Muscle of leg (tissue), 16 donors: ENCODE measurements at places on chromosomes 4 and X.

DNA sequence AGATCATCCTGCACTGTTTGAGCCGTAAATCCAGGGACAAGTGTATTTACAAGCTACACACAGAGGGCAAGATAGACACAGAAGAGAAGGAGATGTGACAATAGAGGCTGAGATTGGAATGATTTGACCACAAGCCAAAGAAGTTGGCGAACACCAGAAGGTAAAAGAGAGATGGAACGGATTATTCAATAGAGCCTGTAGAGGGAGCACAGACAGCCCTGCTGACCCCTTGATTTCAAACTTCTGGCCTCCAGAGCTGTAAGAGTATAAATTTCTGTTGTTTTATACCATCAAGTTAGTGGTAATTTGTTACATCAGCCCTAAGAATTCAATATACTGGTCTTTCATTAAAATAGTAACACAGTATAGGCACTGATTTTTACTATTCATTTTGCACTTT is 447.8 kb downstream of the FAT4 start:
- DNase-seq: no peak

- no peak for DNase-seq
These were observed 146.1 kb downstream of the PDHA2 start for GRCh38 chr4:95985791-95986550.

DNA sequence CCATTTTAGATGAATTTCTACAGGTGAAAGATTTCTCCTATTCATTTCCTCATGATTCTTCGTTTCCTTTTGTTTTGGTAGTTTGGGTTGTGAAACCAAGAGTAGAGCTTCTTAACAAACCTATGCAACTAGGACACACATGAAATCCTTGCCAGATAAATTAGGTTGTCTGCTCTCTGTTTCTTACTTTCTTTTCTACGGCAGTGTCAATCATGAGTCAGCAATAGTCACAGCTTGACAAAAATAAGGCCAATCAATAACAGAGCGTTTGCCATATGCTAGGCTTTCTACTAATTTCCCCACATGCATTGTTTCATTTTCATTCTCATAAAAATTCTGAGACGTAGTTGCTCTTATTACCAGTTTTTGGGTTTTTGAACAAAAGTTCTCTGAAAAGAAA is 20.3 kb downstream of the CLRN2 start:
- no peak for DNase-seq

DNA sequence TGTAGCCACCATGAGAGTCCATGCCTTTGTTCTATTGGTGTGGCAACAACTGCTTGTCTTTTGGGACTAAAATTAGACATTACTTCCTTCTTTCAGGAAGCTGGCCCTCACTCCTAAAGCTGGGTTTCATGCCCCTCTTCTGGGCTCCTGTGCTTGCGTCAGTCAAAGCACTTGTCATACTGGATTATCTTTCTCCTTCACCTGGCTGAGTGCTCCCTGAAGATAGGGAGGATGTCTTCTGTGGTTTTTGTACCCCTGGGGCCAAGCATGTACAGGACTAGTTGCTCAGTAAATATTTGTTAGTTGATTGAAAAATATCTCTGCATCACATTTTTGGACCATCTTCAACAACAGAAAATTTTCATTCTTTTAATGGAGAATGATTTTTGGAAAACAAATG is 26.1 kb upstream of the LONRF3 start:
- DNase-seq: no peak

DNA sequence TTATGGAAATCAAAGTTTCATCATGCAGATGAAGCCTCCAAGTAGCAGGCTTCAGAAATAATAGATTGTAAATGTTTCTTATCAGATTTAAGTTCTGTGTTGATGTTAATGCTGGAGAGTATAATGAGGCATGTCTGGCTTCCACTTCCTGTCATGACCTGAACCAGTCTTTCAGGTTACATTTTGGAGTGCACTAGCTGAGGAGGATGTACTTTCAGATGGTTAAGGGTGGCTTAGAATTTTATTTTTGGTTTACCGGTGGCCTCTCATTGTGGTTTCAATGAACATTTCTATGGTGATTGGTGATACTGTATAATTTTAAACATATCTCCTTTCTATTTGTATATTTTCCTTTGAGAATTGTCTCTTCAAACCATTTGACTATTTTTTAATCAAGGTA is 890.4 kb downstream of the SH3BGRL start:
- no peak for DNase-seq

DNA sequence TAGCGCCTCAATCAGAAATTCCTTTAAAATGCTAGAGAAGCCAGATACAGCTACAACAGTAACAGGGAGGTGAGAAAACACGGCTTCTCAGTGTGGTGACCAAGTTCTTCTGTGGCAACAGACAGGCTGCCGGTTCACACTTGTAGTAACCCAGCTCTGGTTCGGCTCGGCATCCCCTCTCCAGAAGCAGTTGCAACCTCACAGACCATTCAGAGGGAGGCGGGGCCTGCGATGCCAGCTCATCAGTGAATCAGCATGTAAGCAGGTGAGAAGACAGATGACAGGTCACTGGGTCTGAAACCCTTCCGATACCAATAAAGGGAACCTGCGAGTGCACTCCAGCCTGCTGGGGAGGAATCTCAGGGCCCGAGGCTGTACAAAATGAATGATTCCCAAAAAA is 251.0 kb downstream of the KCNIP4 start:
- DNase-seq: no peak

- no peak for DNase-seq
These were observed 330.1 kb upstream of the GIMD1 start for GRCh38 chr4:106698621-106699195.

DNA sequence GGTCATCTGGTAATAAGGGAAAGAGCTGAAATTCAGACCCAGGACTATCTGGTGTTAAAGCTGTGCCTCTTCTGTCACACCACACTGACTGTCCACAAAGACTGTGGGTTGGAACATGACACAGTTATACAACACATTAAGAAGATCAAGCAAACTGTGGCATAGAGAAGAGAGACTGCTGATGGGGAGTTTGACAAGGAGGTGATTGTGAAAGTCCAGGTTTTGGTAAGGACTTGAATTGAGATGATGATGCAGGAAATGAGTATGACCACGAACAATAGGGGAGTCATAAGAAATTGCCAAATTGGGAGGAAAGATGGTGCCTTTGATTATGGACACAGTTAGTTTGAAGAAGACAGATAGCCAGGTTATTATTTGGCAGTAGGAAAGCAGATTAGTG is 163.4 kb downstream of the PDGFRA start:
- no peak for DNase-seq

DNA sequence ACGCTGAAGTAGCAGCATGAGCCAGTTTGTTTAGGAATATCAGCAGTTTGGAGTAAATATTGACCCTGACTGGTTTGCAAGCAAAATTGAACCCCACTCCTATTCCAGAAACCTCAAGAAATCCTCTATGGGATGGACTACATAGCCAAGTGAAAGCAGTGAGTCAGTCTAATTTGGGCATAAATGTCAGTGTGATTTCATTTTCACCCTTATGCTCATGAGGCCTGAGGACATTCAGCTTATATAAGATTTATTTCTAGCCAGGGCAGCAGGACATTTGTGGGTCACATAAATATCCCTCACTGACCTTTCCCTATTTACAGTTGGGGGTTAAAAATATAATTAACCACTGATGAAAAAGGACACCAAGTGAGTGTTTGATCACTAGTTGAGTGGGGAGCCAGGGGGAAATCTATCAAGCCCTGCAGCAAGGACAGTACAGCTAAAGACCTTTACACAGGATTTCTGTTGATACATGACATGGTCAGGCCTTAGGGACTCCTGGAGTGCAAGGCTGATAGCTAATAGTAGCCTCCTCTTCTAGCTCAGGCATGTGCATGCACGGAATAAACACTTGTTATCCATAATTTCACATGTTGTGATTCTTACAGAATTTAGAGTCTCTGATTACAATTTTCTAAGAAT is 996.9 kb upstream of the GRIA3 start:
- no peak for DNase-seq

DNA sequence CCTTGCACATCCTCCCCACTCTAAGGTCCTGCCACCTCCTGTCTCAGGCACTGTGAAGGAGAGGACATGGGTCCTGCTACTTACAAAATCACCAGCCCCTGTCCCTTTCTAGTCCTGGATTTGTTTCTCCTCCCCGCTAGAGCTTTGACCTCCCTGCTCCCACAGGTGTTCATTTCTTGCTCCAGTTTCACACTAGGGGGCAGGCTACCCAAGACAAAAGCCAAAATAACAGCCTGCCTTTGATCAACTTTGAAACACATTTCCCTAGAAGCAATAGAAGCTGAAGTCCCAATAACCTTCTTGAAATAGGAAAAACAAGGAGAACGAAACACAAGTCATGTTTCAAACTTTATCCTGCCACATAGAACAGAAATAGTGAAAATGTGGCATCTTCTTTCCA is 164.4 kb downstream of the QDPR start:
- DNase-seq: peak; percentile 60

GRCh38 chrX:153524234-153524633 is 6.8 kb downstream of the ATP2B3 start:
- DNase-seq: no peak

- DNase-seq: no peak
These were observed 106.6 kb downstream of the NSUN7 start for GRCh38 chr4:40856277-40856839.

- no peak for DNase-seq
These were observed 30.3 kb downstream of the ABLIM2 start for GRCh38 chr4:8128100-8128856.

- no peak for DNase-seq
These were observed 83.1 kb upstream of the SPIN4 start for GRCh38 chrX:63434206-63434605.

DNA sequence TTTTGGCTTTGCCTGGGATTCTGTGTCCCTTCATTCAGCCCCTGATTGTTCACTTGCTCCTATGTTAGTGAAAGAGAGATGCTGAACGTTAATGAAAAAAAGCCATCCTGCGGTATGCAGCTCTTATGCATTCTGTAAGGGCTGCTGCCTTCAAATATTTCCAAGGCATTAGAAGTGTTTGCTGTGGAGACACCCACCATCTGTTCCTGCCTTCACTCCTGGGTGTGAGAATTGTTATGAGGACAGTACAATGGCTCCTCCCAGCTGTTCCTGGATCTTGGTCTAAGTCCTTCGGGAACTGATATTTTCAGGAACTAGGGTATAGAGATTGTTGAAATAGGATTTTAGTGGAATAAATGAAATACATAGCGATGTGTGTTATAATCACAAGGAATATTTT is 427.1 kb upstream of the FAM47C start:
- peak; percentile 7 for DNase-seq

GRCh38 chr4:185931986-185932385 is 120.0 kb upstream of the SORBS2 start:
- no peak for DNase-seq

DNA sequence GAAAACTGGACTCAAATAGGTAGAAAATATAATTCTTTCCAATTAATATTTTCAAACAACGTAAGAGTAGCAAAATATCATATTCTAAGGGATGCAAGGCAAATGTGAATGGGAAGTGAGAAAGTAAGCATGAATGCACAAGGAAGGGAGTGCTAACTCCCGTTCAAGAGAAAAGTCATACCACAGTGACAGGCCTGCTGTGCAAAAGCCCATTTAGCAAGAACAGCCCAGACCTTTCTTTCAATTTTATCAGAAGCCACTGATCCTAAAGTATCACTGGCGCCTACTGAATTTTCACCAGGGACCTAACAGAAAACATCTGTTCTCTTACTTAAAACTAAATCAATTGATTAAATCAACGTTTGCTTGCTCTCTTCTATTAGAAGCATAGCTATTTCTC is 157.9 kb upstream of the DKK2 start:
- no peak for DNase-seq

DNA sequence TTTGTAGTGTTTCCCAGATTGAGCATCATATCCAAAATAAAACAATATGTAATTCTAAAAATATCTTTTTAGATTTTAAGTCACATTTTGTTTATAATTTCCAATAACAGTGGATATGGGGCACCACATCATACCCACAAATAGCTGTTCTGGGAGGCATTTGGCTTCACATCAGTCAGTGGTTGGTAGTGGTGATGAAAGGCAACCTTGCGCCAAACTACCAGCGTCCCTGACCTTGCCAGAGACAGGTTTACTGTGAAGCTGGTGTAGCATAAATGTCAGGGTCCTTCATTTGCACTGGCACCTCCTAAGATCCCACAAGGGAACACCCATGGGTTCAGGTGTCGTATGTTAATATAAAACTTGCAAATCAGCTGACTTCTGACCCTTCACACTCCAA is 222.2 kb downstream of the DCTD start:
- DNase-seq: no peak

DNA sequence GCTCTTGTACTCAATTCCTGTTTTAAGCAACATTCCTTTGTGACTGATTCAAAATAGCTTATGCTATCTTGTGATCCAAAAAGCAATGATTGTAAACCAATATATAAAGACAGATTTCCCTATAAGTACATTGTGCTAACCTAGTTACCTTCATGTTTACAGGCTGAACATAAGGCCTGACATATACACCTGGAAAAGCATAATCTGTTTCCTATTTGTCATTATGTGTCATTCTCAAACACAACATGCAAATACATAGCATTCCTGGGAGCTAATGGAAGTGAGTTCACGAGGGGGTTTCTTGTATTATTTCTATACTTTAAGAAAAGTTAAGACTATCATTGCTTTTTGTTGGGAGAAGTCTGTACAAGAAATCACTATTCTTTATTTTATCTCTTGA is 638.1 kb upstream of the AGA start:
- DNase-seq: no peak

DNA sequence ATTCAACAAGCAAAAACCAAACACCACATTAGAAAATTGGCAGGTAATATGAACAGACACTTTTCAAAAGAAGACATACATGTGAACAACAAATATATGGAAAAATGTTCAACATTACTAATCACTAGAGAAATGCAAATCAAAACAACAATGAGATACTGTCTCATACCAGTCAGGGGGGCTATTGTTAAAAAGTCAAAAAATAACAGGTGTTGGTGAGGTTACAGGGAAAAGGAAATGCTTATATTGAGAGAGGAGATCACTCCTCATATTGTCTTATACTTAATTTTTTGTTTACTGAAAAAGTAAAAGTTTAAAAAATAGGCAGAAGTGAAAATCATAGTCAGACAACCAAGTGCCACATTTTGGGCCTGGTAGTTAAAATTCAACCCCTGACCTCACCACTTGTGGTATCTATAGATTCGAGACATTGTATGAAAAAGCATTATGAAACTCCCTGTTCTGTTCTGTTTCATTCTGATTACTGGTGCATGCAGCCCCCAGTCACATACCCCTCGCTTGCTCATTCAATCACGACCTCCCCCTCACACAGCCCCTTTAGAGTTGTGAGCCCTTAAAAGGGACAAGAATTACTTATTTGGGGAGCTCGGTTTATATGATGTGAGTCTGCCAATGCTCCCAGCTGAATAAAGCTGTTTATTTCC is 153.7 kb upstream of the FGF16 start:
- no peak for DNase-seq
